Neural crest cell (in vitro differentiated cells): ENCODE measurements at places on chromosomes 12 and 14. TPM values are rescaled to one million over a fixed set of nuclear protein-coding genes. Genes with fewer than 3 reads are reported as not detected.
A peak's percentile ranks its signal among the peaks of the same experiment; 100 is the strongest.

Gene SVOP
- total RNA-seq: 1.9 and 2.2 TPM in 2 replicates

Gene TAS2R10
- total RNA-seq: 1.1 and 1.2 TPM in 2 replicates

GRCh38 chr14:72303930-72304329 lies 371.7 kb downstream of the RGS6 start:
- no peak overlapping the region for H3K4me3 ChIP-seq
- H3K36me3 ChIP-seq: peaks cover 14% of the 10 kb centered on the region
- H3K4me1 ChIP-seq: peaks cover 8% of the 10 kb centered on the region
- H3K27ac ChIP-seq: no peak overlapping the region

Gene PABPN1
- total RNA-seq: 375 and 379 TPM in 2 replicates

- no peak for DNase-seq
- no peaks in the 10 kb centered on the region for H3K27me3 ChIP-seq
- peaks cover 17% of the 10 kb centered on the region for H3K4me1 ChIP-seq
These were observed 182.9 kb upstream of the SLC38A2 start for GRCh38 chr12:46555406-46555852.

DNA sequence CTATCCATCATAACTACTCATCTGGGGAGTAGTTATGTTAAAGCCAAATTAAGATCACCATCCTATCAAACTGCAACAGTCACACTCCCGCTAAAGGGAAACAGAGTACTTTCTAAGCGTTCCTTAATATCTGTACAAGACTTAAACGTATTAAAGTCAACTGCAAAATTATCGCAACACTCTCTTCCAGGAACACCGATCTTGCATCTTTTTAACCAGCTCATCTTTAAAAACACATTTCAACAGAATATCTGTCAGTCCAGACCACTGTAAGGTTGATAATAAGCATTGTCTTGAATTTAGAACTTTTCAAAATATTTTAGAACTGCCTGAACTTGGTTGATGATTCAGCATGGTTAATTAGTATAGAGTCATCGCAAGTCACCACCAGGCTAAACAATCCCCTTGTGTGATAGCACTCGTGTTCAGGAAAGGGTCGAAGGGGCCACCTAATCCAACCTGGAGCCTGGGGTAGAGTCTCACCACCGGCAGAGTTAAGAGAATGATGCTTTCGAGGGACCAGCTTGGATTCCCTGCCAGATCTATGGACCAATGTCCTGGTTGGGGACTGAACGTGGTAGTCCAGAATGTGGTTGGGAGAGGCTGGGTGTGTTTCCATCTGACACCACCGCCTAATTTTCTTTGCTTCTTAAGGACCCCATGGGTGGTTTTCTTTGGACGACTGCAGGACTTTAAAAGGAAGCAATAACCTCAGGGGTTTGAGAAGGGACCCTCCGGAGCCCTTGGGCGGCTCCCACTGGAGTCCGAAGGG lies 890 bp downstream of the SPTLC2 start:
- H3K36me3 ChIP-seq: peaks cover 3% of the 10 kb centered on the region
- no peak overlapping the region for H3K27ac ChIP-seq
- DNase-seq: no peak
- peak overlapping the region; percentile 90 for H3K4me3 ChIP-seq
- H3K27me3 ChIP-seq: peaks cover 30% of the 10 kb centered on the region

GRCh38 chr12:15608941-15609340 lies 180.2 kb downstream of the EPS8 start:
- no peak overlapping the region for H3K4me3 ChIP-seq
- no peaks in the 10 kb centered on the region for H3K27me3 ChIP-seq
- no peak overlapping the region for H3K27ac ChIP-seq
- DNase-seq: no peak
- peaks cover 10% of the 10 kb centered on the region for H3K4me1 ChIP-seq

DNA sequence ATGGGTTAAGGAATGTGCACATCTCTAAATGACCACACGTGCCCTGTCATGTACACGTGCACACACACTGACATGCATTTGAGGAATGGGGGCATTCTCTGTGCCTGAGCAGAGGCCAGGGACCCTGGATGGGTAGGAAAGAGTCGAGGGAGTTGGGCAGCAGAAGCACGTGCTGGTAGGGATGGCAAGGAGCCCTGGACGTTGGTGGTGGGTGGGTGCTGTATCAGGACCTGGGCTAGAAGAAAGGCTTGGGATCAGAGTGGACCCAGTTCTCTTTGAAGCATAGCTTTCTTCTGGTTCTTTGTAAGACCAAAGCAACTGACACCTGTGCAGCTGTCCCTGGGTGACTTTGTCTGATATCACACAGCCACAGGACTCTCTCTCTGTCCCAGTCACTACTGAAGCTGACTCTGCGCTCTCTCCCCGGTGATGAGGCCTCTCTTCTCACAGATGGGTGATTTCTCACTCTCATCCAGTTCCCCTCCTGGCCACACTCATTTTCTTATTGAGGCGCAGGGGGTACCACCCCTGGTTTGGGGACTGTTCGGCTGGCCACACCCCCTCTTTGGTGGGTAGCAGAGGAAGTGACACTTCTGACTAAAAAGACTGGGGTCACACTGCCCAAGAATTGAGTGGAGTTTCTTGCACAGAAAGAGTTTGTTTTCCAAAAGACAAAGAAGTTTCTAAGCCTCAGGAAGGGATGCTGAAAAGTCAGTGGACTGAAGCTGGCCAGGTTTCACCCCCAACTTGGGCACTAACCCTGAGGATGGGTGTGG lies 171.7 kb upstream of the RTL1 start:
- H3K27ac ChIP-seq: no peak overlapping the region
- DNase-seq: no peak
- peaks cover 24% of the 10 kb centered on the region for H3K4me1 ChIP-seq
- peaks cover 46% of the 10 kb centered on the region for H3K27me3 ChIP-seq

Gene OR10A7
- total RNA-seq: not detected in 2 replicates

DNA sequence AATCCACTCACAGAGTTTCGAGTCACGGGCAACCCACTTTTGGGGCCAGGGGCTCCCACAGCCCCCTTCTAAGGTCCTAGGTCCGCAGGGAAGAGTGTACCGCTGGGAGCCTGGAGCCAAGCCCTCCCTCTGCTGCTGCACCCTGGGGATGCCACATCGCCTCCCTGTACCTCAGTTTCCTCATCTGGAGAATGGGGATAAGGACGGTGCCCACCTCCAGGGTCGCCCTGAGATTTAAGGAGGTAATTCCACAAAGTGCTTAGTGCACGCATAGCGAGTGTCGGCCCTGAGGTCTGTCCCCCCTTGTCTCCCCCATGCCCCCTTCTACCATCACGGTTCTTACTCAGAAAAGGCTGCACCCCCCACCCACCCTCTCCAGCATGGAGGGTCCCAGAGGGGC lies 35.5 kb downstream of the NCOR2 start:
- peaks cover 50% of the 10 kb centered on the region for H3K4me1 ChIP-seq
- DNase-seq: no peak
- H3K4me3 ChIP-seq: no peak overlapping the region
- no peak overlapping the region for H3K27ac ChIP-seq

DNA sequence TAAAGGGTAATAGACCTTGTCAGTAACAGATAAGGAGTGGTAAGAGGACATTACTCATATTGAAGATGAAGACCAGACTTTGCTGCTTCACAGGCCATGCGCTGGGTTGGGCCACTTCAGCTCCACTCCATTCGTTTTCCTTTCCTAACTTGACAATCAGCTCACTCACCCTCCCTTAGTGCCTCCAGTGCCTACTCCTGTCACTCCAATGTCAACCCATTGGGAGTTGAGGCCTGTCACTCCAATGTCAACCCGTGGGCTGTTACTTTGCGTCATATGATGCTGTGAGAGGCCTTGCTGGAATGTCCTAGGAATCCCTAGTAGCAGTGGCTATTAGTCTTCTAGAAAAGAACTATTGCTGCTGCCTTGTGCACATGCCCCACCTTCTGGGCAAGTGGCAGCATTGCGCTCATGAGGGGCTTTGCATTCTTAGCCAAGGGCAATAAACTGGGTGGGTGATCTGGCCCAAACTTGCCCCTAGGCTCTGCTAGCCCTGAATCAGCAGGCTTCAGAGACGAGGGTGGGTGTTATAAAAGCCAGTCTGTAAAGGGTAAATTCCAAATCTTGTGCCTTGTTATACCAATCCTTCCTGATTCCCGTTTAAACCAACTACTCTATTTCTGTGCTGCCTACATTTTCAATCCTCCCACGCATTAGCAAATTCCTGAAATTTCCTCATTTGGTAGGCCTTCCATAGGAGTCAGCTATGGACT lies 36.1 kb downstream of the BAZ2A start:
- H3K27me3 ChIP-seq: no peaks in the 10 kb centered on the region
- peaks cover 5% of the 10 kb centered on the region for H3K36me3 ChIP-seq
- H3K4me3 ChIP-seq: no peak overlapping the region

GRCh38 chr12:100993916-100994450 lies 199.4 kb downstream of the ANO4 start:
- H3K4me3 ChIP-seq: no peak overlapping the region
- no peak overlapping the region for H3K27ac ChIP-seq
- H3K27me3 ChIP-seq: no peaks in the 10 kb centered on the region
- no peak for DNase-seq
